Calu3 (cell line): ENCODE measurements at places on chromosomes 12 and 14.

DNA sequence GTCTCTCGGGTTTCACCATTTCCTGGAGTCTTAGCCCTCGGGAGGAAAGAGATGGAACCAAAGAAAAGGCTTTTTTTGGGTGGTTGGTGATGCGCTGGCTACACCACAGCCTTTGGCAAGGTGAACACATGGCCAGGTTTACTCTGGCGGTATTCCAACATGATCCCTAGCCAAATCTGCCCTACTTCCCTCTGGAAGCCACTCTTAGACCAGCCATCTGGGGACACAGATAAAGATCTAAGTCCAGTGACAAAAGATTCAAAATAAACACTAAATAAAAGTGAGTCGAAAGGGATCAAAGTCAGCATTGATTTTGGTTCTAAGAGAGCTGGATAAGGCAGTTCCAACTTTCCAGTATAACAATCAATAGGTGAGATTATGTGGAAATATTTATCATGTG, 694.5 kb downstream of the VRK1 start:
- H3K4me1 ChIP-seq: no peaks in the 10 kb centered on the region
- no peaks in the 10 kb centered on the region for H3K27me3 ChIP-seq
- no peak overlapping the region for H3K27ac ChIP-seq
- no peak overlapping the region for H3K4me3 ChIP-seq
- H3K36me3 ChIP-seq: no peaks in the 10 kb centered on the region

- H3K27me3 ChIP-seq: no peaks in the 10 kb centered on the region
- no peak overlapping the region for H3K27ac ChIP-seq
- no peak overlapping the region for H3K4me3 ChIP-seq
- no peak for DNase-seq
- no peaks in the 10 kb centered on the region for H3K4me1 ChIP-seq
Observed at GRCh38 chr12:99332936-99333591, 314.5 kb upstream of the GARIN6 start.

GRCh38 chr12:31590642-31591379, at the start of gene DENND5B:
TSS of gene DENND5B (minus strand) at chr12:31591136. CDS start at chr12:31590832, 304 bp downstream.
- H3K27me3 ChIP-seq: no peaks in the 10 kb centered on the region
- H3K36me3 ChIP-seq: peaks cover 26% of the 10 kb centered on the region
- peak within 1 kb of the TSS; percentile 93 for H3K4me3 ChIP-seq
- peaks cover 24% of the 10 kb centered on the region for H3K4me1 ChIP-seq
- H3K27ac ChIP-seq: peak within 1 kb of the TSS; percentile 79

GRCh38 chr12:99154216-99154982, 493.2 kb upstream of the GARIN6 start:
- no peak overlapping the region for H3K27ac ChIP-seq
- no peaks in the 10 kb centered on the region for H3K27me3 ChIP-seq
- no peaks in the 10 kb centered on the region for H3K36me3 ChIP-seq
- no peak for DNase-seq
- peaks cover 25% of the 10 kb centered on the region for H3K4me1 ChIP-seq

DNA sequence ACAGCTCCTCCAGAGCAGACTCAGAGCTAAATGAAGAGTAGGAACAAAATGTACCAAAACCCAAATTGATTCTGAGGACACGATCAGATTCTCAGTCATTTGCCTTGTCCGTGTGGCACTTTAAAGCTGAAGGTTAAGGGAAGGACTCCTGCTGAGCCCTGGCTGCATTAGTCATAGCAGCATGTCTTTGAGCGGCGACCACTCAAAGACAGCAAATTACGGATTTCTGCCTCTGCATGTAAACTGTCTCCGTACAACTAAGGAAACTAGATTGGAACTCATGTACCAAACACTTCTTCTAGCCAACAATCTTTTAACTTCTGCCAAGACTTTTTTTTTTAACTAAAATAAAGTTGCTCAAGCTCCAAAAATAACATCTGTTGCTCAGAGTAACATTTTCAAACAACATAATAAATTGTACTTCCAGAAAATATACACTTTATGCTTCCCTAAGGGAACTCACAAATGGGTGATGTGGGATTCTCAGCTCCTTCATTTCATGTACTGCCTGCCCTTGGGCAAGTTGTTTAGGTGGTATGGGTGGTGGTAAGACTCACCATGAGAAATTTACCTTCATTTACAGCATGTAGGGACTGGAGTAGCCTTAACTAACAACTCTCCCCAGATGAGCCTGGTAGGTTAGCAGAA, 56.1 kb downstream of the RERG start:
- H3K27ac ChIP-seq: no peak overlapping the region
- H3K4me3 ChIP-seq: no peak overlapping the region
- H3K27me3 ChIP-seq: no peaks in the 10 kb centered on the region
- no peak for DNase-seq

- DNase-seq: no peak
- no peaks in the 10 kb centered on the region for H3K36me3 ChIP-seq
- peak overlapping the region; percentile 41 for H3K27ac ChIP-seq
- peaks cover 44% of the 10 kb centered on the region for H3K4me1 ChIP-seq
- H3K4me3 ChIP-seq: no peak overlapping the region
Observed at GRCh38 chr12:19916196-19916753, 452.1 kb upstream of the PDE3A start.

DNA sequence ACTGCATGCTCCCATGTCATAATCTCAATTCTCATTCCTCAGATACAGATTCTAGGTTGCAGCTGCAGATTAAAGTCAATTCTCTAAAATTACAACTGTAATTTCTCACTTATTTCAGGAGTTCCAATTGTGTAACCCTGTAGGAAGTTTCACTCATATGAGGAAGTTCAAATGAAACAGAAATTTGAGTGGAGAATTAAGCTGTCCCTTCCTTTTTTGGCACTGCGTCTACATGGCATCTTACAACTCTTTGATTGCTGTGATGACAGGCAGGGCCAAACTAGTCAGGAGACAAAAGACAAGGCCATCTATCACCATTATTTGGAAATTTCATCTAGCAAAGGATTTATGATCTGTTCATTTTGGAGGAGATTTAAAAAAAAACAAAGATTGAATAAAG, 13.3 kb upstream of the GRIP1 start:
- H3K36me3 ChIP-seq: no peaks in the 10 kb centered on the region
- no peaks in the 10 kb centered on the region for H3K27me3 ChIP-seq
- no peak overlapping the region for H3K27ac ChIP-seq
- H3K4me3 ChIP-seq: no peak overlapping the region
- peaks cover 14% of the 10 kb centered on the region for H3K4me1 ChIP-seq

- H3K4me3 ChIP-seq: no peak overlapping the region
- no peaks in the 10 kb centered on the region for H3K4me1 ChIP-seq
- DNase-seq: no peak
- H3K27ac ChIP-seq: no peak overlapping the region
Observed at GRCh38 chr14:63375769-63376168, 57.0 kb upstream of the GPHB5 start.

DNA sequence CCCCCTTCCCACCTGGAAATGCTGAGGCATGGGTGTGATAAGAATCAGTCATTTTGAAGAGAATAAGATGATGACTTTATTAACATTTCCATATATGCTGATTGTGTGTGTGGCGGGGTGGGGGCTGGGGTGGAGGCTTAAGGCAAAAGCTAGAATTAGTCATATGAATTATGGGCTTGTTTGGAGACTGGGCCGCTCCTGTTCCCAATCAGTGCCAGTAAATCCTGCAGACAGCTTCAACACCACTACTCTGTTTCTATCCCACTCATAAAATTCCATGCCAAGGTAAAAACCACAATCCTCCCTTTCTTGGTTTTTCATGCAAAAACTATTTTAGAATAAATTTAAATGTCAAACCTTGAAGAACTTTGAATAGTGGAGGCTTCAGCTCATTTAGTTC, 29.9 kb upstream of the SLC38A2 start:
- no peak for DNase-seq
- H3K4me1 ChIP-seq: peaks cover 7% of the 10 kb centered on the region
- no peaks in the 10 kb centered on the region for H3K27me3 ChIP-seq
- H3K27ac ChIP-seq: no peak overlapping the region
- H3K4me3 ChIP-seq: no peak overlapping the region
- H3K36me3 ChIP-seq: peaks cover 5% of the 10 kb centered on the region

DNA sequence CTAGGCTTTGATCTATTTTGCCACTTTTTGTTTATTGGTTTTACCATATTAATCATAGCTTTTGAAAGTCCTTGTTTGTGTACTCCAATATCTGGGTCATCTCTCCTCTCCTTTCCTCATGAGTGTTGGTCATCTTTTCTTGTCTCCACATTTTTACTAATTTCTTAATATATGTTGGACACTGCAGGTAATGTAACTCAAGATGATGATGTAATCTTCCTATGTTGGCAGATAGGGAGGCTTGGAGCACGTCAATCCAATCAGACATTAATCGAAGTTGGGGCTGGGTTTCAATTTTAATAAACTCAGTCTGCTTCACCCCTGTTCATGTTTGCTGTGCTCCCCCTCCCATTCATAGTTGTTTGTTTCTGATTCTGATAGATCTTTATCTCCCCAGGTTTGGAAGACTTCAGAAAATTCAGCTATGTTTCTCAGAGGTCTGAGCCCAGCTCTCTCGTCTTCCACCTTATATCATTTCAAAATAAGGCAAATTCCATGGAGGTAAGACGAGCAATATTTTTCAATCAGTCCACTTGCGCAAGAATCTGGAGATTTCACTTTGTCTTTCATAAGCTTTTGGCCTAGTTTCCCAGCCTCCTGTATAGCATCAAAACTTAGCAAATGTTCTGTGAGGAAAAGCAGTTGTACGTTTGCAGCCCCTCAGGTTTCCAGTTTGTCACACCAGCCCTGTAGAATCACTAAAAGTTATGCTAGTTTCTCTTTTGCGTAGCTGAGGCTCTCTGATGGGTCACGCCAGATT, 504.1 kb downstream of the TMTC2 start:
- H3K27ac ChIP-seq: no peak overlapping the region
- H3K36me3 ChIP-seq: no peaks in the 10 kb centered on the region
- no peak overlapping the region for H3K4me3 ChIP-seq

DNA sequence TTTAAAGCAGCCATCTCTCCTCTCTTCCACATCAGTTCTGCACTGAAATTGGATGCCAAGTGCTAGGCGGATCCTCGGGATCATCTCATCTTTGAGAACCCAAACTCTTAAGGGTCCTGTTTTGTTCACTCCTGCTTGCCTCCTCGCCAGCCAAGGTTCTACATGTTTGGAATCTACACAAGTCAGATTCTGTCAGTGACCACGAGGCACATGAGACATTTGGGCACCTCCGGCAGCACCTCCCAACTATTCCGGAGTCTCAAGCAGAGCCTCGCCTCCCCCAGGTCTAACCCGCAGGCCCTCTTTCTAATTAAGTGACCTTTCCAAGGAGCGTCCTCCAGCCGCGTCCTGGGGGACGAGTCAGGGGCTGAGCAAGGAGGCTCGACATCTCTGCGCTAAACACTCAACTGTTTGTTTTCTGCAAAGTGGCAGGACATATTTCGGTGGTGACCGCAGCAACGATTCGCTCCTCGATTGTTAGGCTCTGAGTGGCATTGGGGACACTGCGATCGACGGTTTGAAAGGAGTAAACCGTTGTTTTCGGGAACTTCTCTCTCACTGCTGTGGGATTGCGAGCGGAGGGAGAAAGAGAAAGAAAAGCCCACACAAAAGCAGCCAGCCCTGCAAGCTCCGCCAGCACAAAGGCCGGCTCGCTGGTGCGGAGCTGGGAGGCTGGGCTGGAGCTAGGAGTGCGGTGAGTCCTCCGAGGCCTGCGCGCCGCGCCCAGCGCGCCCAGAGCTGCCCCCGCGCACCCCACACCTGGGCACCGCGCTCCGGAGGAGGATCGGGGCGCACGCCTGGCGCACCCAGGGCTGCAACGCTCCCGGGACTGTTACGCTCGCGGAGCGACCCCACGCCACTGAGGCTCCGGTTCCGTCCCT, 640 bp downstream of the ARMH4 start:
- H3K27ac ChIP-seq: no peak overlapping the region
- H3K36me3 ChIP-seq: peaks cover 9% of the 10 kb centered on the region
- DNase-seq: peak; percentile 10
- H3K4me3 ChIP-seq: peak overlapping the region; percentile 71
- H3K4me1 ChIP-seq: no peaks in the 10 kb centered on the region

DNA sequence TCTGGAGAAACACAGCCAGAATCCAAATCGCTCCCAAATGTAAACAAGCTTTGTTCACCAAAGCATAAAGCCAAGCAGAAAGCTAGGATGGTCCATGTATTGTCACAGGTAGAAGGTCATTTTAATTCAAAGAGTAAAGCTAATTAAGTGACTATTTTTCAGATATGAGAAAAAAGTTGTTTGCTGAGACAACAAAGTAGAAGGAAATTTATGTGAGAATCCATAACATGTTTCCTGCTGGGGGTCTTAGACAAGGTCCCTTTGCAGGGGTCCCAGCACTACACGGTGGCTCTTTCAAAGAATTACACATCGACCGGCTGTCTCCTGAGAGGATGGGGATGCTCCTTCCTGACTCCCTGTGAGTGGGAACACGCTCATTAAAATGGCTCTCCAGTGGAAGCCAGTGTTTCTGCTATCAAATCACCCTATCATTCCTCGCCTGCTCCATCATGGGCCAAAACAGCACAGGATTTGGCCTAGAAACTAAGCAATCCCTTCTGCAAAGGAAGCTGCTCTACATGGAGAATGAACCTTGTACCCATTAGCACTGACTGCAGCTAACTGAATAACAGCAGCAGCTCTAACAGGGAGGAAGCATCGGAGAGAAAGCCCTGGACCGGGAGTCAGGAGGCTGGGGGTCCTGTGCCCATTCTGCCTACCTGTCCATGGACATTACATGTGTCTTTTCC, 175.3 kb downstream of the STXBP6 start:
- H3K27ac ChIP-seq: no peak overlapping the region
- H3K36me3 ChIP-seq: no peaks in the 10 kb centered on the region
- no peaks in the 10 kb centered on the region for H3K27me3 ChIP-seq
- DNase-seq: no peak

DNA sequence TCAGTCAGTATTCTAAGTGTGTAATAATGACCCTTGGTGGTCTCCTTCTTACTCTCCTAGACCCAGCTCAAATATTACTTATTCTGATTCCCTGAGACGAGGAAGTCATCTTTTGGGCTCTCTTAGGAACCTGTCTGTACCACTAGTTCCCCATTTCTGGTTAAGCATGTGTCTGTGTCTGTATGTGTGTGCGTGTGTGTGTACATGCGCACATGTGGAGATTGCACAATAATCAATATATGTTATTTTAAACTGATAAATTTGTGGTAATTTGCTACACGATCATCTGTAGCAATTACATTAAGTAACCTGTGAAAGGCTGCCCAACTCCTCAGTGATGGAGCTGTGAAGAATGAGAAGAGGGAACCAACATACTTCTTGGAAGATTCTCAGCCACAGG, 132.2 kb downstream of the ASCL4 start:
- DNase-seq: no peak
- H3K4me1 ChIP-seq: no peaks in the 10 kb centered on the region
- peaks cover 79% of the 10 kb centered on the region for H3K27me3 ChIP-seq
- H3K27ac ChIP-seq: no peak overlapping the region
- H3K36me3 ChIP-seq: no peaks in the 10 kb centered on the region
- no peak overlapping the region for H3K4me3 ChIP-seq

DNA sequence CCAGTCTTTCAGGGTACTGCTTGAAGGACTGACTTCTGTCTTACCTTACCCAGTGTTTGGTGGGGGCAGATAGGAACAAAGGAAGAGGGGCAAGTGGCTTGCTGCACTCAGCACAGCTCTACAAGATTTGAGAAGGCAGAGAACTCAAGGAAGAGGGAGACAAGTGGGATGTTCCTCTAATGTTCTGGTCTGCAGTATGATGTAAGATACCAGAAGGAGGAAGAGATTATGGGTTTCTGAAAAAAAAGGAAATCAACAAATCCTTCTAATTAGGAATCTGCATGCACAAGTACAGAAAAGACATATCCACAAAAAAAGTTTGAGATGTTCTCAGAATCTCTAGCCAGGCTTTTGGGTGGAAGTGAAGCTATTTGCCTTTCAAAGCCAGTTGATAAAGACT, 37.1 kb downstream of the USP15 start:
- H3K27me3 ChIP-seq: no peaks in the 10 kb centered on the region
- H3K36me3 ChIP-seq: peaks cover 24% of the 10 kb centered on the region
- H3K4me1 ChIP-seq: peaks cover 8% of the 10 kb centered on the region
- H3K4me3 ChIP-seq: no peak overlapping the region
- no peak for DNase-seq
